ENCODE measurements at places on chromosomes 12 and 14.

- no peak for DNase-seq
These were observed 70.7 kb downstream of the SCARB1 start for GRCh38 chr12:124792961-124793441.

DNA sequence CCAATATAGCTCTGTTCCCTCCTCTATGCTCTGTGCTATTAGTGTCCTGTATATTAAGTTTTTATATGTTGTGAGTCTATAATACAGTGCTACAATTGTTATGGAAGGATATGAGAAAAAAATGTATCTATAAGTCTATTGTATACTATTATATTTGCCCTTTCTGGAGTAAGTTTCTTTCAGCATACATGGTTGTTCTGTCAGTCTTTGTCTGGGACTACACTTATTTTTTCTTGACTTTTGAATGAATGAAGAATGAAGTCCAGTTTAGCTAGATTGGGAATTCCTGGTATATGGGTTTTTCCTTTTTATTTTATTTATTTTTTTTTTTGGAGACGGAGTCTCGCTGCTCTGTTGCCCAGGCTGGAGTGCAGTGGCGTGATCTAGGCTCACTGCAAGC lies 76.0 kb upstream of the DNM1L start:
- DNase-seq: no peak

DNA sequence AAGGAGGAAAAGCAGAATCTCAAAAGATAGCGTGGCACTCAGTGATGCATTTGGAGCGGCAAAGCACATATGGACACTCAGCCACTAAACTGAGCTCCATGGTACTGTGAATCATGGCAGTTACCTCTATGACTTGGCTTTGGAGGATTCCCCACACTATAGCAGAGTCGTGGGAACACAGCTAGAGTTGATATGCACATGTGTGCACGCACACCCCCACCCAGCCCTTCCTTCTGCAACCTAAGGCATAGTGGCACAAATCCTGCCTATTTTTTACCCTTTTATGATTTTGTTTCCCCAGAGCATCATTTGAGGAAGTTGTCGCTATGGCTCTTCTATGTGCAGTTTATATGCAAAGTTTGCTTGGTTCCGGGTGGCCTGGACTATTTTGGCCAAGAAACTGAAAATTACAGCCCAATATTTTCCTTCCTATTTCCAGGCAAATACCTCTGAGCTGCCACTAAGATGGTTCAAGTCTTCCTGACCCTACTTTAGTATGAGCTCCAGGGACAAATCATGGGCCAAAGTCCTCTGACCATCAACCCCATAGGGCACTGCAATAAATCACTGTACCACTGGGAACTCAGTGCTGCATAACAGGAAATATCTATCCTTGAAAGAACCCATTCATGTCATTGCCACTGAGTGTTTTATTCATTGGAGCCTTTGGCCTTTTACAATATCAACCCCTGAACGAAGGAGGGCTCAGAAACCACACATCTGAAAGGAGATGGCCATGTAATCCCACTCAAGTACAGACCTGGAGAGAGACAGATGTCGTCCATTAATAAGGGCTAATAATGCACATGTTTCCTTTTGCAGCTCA lies 177.5 kb downstream of the EGLN3 start:
- no peak for DNase-seq

- no peak for DNase-seq
These were observed 53.6 kb downstream of the C12orf42 start for GRCh38 chr12:103442182-103442555.

GRCh38 chr12:123897221-123897620 lies 75.4 kb downstream of the CCDC92 start:
- no peak for DNase-seq

- no peak for DNase-seq
These were observed 9.8 kb upstream of the KRT73 start for GRCh38 chr12:52628111-52628507.

GRCh38 chr12:31740628-31741027 lies 11.8 kb upstream of the AMN1 start:
- DNase-seq: no peak

GRCh38 chr14:73289729-73290128 lies 52.4 kb downstream of the PAPLN start:
- DNase-seq: no peak

GRCh38 chr12:18905134-18905533 lies 167.2 kb downstream of the CAPZA3 start:
- no peak for DNase-seq

- no peak for DNase-seq
These were observed 15.7 kb upstream of the VSIG10 start for GRCh38 chr12:118119449-118119879.

DNA sequence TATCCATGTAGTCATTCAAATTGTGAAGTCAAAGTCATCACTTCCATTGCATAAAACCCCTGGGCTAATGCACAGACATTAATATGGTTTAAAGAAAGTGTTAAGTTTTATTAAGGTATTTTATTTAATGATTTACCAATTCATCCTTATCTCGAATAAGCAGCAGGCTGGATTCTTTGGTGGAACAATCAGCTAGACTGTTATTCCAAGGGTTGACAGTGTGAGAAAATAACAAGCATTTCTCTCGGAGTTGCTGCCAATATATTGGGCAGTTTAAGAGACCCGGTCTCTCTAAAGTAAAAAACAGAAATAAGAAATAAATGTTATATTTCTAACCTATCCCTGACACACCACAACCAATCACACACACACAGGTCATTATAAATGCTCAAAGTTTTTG lies 9.4 kb downstream of the KLRB1 start:
- no peak for DNase-seq

DNA sequence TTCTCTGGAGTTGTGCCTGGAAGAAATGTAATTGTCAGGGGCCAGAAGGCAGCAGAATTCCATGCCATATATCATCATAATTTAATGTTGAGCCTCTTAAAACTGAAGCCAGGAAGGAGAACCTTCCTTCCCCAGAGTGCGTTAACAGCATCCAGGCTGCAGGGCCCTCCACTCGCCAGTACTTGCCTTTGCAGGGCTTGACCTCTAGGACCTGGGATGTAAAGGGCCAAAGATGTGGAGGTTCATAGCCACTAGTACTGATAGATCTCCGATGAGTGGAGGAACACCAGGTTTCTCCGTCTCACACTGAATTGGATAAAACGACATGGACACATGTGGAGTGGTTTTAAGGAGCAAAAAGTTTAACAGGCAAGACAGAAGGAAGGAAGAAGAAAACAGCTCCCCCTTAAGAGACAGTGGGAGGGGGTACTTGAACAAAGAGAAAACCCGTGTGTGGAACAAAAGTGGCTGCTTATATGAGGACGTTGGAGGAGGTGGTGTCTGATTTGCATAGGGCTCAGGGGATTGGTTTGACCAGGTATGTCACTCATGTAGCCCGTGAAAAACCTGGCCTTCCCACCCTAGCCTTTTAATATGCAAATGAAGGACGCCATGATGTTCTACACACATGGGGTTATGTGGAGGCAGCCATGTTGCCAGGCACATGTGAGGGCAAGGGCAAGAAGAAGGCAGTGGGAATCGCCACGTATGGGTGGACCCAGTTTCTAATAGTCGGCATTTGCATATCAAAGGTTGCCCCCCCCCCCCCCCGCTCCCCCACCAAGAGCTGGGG lies 38.8 kb upstream of the WSCD2 start:
- no peak for DNase-seq

DNA sequence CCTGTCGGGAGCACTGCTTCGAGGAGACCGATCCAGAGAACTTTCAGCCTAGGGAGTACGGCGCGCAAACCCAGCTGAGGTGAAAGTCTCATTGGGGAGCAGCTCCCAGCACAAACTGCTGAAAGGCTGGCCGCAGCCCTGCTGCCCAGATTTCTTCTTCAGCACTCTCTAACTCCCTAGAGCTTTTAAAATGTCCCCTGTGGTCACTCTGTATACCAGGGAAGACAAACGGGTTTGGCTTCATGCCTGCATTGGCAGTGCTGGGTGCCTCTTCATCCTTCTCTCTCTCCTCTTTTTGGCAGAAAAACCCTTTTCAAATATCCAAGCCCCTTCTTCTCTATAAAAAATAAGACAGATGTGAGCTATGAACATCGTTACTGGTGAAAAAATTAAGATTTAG lies 34.9 kb downstream of the BBS10 start:
- DNase-seq: no peak

DNA sequence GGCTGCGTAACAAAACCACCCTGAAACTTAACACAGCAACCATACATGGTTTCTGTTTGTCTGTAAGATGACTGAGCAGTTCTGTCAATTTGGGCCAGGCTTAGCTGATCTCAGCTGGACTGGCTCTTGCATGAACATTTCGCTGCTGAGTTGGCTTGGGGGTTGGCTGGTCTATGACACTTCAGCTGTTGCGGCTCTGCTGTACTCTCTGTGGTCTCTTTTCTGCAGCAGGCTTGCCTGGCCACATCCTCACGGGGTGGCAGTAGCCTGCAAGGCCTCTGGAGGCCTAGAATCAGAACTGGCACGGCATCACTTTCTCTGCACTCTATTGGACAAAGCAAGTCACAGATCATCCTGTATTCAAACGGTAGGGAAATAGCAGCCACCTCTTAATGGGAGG lies 216.2 kb downstream of the BCL11B start:
- no peak for DNase-seq

- DNase-seq: no peak
These were observed 2.3 kb upstream of the KRT6A start for GRCh38 chr12:52495389-52495788.

GRCh38 chr14:75277815-75278421 lies 710 bp upstream of the FOS start:
- no peak for DNase-seq

DNA sequence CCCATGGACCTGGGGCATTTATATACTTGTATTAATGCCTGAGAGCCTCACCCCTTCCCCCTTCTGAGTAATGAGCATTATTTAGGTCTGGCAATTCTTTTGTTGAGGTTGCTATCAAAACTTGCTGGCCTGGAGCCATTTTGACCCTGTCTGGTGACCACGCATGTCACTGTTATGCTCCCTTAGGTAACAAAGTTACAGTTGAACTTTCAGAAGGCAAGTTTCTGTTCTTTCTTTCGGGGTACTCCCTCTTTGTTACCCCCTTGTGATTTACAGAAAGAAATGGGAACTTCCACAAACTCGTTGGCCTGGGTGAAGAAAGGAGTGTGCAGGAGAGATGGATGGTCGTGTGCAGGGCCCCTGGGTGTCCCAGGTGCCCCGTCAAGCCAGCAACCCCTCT lies 305.4 kb downstream of the DPF3 start:
- no peak for DNase-seq

GRCh38 chr14:59427653-59428580 lies 37.3 kb downstream of the GPR135 start:
- no peak for DNase-seq

DNA sequence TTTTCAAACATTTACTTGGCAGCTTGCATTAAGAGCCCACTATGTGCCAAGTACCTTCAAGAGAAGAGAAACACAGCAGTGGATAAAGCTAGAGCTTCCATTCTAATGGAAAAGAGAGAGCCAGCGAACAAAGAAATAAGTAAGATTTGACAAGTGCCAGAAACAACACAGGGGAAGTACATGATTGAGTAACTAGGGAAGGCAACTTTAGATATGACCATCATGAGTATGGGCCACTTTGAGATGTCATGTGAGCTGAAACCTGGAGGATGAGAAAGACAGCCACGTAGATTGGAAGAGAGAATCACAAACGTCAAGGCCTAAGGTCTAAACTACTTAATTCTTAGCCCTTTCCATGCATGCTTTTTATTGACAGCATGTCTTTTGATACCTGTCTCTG lies 121.4 kb downstream of the ITPR2 start:
- DNase-seq: no peak

GRCh38 chr12:116490471-116490870 lies 68.7 kb upstream of the MAP1LC3B2 start:
- no peak for DNase-seq

DNA sequence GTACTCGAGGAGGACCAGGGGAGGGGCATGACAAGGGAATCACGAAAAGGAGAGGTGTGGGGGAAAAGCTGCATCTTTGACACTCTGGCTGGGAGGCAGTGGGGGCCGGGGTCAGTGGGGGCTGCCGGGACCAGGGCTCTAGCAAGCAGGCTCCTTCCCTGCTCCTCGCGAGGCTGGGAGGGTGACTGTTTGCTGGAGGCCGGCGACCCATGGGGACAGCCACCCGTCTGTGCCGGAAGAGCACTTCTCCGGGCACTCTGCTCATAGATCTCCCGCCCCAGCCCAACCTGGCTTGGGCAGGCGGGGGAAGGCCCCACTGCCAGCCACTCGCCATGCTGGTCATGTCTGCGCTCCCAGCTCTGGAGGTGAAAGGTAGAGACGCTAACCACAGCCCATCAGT lies 130.7 kb downstream of the RBM19 start:
- no peak for DNase-seq

DNA sequence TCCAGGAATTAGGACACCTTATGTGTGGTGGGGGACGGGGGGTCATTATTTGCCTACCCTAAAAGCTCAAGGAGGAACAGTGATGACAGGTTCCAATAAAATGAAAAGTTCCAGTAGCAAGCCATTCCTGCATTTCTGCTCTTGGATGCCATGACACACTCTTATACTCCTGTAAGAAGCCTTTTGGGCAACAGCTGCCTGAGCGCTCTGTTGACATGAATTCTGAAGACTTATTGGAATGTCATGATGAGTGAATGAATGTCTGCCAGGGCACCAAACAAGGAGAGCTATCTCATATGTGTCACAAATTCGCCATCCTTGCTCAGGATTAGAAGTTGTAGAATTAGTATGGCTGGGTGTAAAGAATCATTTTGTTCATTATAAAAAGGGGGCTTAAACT lies 36.3 kb downstream of the PTGER2 start:
- DNase-seq: no peak

DNA sequence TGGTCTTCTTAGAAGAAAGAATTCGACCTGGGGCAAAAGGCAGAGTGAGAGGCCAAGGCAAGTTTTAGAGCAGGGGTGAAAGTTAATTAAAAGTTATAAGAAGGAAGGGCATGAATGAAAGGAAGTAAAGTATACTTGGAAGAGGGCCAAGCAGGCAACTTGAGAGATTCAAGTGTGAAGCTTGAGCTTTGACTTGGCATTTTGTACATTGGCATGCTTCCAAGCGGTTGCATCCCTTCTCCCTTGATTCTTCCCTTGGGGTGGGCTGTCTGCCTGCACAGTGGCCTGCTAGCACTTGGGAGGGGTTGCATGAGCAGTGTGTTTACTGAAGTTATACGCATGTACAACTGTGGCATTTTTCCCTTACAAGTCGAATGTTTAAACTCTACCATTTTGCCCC lies 74.8 kb upstream of the MGAT4C start:
- no peak for DNase-seq

GRCh38 chr12:80766210-80766609 lies 49.5 kb downstream of the MYF5 start:
- no peak for DNase-seq

DNA sequence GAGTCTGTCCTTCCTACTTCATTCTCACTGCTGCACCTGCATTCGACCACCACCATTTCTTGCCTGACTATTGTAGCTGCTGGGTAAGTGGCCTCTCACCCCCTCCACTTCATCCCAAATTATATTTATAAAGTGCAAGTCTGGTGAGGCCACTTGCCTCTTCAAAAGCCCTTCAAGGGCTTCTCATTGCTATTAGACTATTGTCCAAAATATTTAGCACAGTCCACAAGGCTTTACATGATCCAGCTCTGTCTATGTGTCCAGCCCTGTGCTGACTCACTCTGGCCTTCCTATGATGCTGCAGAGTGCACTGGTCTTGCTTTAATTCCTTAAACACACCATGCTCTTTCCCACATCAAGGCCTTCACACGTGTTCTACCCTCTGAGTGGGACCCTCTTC lies 46.0 kb downstream of the PAH start:
- DNase-seq: no peak

Data from germinal center (tissue), 1 donor.